ENCODE measurements at places on chromosomes 6 and 20.

- DNase-seq, result no peak
Observed at GRCh38 chr6:142787422-142787821, 157.6 kb downstream of the HIVEP2 start.

GRCh38 chr6:1081551-1082284 is 230.2 kb upstream of the FOXQ1 start:
- DNase-seq, result no peak

DNA sequence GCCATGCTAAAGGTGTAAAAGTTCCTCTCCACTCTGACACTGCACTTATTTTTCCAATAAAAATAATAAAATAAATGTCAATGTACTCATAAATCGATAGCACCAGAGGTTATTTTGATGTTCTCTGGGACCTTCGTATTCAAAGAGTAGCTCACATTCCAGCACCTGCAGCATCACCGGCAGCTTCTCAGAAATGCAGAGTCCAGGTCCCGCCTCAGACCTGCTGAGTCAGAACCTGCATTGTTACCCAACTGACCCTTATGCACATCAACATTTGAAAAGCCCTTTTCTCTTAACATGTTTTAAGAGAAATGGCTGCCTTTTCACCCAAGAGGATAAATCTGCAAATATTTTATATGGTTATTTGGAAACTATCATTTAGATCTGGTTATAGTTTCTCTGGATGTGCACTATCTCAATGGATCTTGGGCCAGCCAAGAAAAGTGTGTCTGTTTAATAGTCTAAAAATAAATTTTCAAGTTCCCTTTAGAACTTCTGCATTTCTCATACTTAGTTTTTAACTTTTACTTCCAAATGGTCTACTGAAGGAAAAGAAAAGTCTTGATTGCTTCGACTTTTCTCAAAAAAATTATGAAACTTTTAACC is 216.2 kb upstream of the PRDM1 start:
- DNase-seq, result no peak

- DNase-seq, result no peak
Observed at GRCh38 chr6:4931530-4932227, 72.2 kb downstream of the RPP40 start.

All from activated CD4-positive, alpha-beta T cell treated with anti-CD3 and anti-CD28 coated beads, Interleukin-2, amount 50 U/mL, for 4 hours (primary cell).